ENCODE measurements at places on chromosomes 5 and 9.

DNA sequence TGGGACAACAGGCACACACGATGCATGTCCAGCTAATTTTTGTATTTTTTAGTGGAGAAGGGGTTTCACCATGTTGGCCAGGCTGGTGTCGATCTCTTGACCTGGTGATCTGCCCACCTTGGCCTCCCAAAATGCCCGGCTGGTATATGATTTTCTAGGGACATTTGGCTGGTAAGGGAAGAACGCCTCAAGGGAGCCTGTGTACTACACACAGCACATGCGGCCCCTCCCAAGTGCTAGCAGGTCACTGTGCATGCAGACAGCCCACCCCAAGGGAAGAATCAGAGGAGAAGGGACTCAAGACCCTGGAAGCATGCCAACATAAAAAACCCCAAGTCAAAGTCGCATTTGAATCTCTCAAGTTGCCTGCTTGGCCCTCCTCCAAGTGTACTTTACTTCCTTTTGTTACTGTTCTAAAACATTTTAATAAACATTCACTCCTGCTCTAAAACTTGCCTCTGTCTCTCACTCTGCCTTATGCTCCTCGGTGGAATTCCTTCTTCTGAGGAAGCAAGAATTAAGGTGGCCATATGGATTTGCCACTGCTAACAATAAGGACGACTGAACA, 24.3 kb upstream of the OTULINL start:
- no peak for DNase-seq

- DNase-seq, result no peak
Measured at GRCh38 chr9:92664394-92665152, 5.4 kb downstream of the IPPK start.

DNA sequence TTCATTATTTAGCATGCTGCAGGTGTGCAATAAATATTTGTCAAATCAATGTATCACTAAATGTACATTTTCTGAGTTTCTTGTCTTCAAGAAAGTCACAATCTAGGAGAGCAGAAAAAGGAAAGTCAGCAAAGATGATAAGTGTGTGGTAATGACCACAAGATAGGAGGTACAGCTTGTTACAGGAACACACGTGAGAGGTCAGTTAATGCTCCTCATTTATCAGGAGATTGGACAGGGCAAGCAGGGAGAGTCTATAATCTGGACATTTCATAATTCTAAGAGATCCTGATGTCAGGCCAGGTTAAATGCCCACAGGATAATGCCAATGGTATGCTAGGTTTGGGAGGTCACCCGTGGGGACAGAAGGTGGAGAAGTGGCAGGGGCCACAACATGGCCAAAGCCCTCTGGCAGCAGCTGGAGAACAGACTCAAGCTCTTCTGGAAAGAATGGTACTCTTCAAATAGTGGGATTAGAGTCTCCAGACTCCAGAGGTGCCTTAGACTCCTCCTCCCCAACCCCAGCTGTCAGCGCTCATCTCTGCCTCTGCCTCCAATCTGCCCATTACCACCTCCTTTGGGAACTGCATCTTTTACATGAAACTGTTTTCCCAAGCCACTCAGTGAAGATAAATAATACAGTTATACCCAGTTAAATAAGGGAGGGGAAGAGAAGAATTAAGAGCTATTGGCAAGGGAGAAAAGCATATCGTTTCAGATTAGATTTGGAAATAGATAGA, 114.3 kb downstream of the ASTN2 start:
- no peak for DNase-seq

DNA sequence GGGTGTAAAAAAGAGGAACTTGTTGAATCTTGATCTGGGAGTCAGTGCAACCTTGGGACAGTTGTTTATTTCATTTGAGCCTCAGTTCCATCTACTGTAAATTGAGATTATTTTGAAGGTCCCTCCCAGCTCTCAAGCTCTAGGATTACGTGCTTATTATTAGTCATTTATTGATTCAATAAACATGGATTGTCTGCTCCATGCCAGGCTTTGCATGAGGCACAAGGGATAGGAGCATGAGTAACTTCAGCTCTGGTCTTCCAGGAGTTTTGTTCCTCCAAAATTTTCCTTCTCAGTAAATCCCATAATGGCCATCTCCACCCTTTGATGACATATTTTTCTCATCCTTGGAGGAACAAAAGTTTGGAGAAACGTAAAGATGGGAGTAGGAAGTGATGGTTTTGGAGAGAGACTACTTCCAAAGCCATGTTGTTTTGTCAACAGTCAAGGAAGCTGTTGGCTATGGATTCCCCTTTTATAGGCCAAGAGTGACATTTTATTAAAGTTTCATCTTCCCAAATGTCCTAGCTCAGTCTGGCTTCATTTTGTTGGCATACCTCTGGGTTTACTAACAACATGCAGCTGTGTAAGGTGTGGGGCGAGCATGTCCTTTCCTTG, 244.6 kb downstream of the DMRT2 start:
- DNase-seq, result no peak

Measured in AML-193 (cell line).